ENCODE measurements at places on chromosomes 3 and 15.

DNA sequence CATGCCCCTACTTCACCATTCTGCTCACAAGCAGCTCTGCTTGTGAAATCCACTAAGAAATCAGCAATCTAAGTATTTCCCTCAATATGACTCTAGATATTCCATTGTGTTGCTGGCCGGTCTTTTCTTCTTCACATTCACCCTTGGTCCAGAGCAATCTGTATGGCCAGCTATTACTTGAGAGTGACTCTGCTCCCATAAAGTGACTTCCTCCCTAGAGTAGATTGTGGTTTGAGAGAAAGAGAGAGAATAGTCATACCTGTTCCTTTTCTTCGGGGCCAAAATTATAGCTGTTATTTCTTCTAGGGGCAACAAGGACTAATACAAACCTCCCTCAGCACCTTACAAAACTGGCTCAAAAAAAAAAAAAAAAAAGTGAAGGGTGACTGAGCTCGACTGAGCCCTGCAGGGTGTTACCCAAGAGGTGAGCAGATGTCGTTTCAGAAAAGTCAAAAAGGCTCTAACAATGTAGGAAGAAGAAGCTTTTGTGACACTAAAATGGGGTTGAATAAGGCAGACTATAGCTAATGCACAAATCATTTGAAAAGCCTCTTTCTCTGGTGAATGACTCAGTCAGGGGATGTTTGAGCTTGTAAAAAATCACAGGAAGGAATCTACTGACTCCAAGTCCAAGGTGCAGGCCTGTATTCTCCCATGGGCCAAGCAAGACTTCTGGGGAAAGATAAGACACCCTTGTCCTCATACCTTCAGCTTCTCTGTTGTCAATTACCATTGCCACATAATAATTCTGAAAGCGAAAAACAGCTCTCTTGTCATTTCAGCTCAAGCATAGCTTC, 161.0 kb upstream of the SLC24A5 start:
- no peak for DNase-seq

GRCh38 chr3:33287672-33288282, 10.5 kb downstream of the FBXL2 start:
- DNase-seq: no peak

- DNase-seq: peak; percentile 52
These were observed 160.5 kb downstream of the FGF12 start for GRCh38 chr3:192566706-192567290.

- DNase-seq: no peak
These were observed 48.5 kb downstream of the TM6SF1 start for GRCh38 chr15:83155942-83156341.

All from NCI-H1930 (cell line).